ENCODE measurements at places on chromosomes 5 and 9.

GRCh38 chr5:16744164-16744880 is 127.5 kb upstream of the RETREG1 start:
- no peak for DNase-seq

DNA sequence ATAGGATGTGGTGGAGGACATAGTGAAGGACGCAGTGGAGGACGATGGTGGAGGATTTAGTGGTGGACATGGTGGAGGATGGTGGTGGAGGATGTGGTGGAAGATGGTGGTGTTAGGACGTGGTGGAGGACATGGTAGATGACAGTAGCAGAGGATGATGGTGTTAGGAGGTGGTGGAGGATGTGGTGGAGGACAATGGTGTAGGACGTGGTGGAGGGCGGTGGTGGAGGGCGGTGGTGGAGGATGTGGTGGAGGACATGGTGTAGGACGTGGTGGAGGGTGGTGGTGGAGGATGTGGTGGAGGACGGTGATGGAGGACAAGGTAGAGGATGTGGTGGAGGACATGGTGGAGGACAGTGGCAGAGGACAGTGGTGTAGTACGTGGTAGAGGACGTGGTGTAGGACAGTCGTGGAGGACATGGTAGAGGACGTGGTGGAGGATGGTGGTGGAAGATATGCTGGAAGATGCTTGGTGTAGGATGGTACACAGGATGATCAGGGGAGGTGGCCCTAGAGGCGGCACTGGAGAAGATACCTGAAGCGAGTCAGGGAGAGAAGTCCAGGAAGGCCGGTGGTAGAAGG is 68.7 kb downstream of the S1PR3 start:
- DNase-seq, result no peak

DNA sequence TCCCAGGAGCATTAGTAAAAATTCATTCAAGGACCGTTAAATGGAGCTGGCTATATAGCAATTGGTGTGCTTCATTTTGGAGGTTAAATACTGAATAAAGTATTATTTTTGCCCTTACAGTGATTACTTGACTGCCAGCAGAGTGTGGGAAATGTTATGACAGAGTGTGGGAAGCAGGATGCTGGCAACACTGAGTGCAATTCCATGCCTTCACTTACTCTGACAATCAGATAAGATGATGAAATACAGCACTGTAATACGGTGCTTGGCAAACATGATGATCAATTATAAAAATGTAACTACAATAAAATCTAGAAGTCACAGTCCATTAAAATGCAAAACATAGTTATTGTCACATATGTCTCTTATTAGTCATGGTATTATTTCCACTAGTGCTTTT is 651.3 kb downstream of the PTPRD start:
- no peak for DNase-seq

DNA sequence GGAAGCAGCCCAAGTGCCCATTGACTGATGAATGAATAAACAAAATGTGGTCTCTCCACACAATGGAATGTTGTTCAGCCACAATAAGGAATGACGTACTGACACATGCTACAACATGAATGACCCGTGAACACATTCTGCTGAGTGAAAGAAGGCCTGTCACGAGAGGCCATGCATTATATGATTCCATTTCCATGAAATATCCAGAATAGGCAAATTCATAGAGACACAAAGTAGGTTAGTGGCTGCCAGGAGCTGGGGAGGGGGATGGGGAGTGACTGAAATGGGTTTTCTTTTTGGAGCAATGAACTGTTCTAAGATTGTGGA is 41.4 kb downstream of the BICD2 start:
- no peak for DNase-seq

GRCh38 chr9:4102078-4102477 is 197.8 kb downstream of the GLIS3 start:
- no peak for DNase-seq

- DNase-seq, result no peak
Observed at GRCh38 chr9:119951591-119951990, 582.4 kb upstream of the BRINP1 start.

GRCh38 chr5:153490118-153491037 is at the start of gene GRIA1:
GRIA1 (plus strand) TSS chr5:153490670.
- no peak for DNase-seq
